Airway epithelial cell (primary cell): ENCODE measurements at places on chromosomes 1 and 21. TPM values are rescaled to one million over a fixed set of nuclear protein-coding genes. Genes with fewer than 3 reads are reported as not detected.

TINAGL1 gene
- 271 and 279 TPM in 2 replicates for total RNA-seq

LHX8 gene
- not detected in 2 replicates for total RNA-seq

SASS6 gene
- total RNA-seq = 3.3 and 4.4 TPM in 2 replicates

RAB3B gene
- 4.7 and 6.7 TPM in 2 replicates for total RNA-seq

TMPRSS2 gene
- total RNA-seq = 1.0 and 1.2 TPM in 2 replicates

ECM1 gene
- 19.6 and 28.6 TPM in 2 replicates for total RNA-seq

OBSCN gene
- total RNA-seq = 1.3 and 4.0 TPM in 2 replicates

RIPPLY3 gene
- 0.70 and 1.1 TPM in 2 replicates for total RNA-seq

FCRL3 gene
- total RNA-seq = not detected in 2 replicates

PLA2G2C gene
- not detected in 2 replicates for total RNA-seq

ICOSLG gene
- 0.98 and 1.3 TPM in 2 replicates for total RNA-seq

KIAA0319L gene
- 45.2 and 48.5 TPM in 2 replicates for total RNA-seq

FASLG gene
- total RNA-seq = not detected in 2 replicates

KCNK1 gene
- total RNA-seq = 9.0 and 13.4 TPM in 2 replicates

LAMB3 gene
- total RNA-seq = 652 and 749 TPM in 2 replicates

INSRR gene
- total RNA-seq = not detected in 2 replicates
